Left renal cortex interstitium (tissue), 4 donors: ENCODE measurements at places on chromosomes 7 and 10. TPM values are rescaled to one million over a fixed set of nuclear protein-coding genes. Genes with fewer than 3 reads are reported as not detected.

The HOXA6 gene
- 37.3 TPM for polyA plus RNA-seq

The PHKG1 gene
- polyA plus RNA-seq, result 2.3 TPM

The LRRC27 gene
- polyA plus RNA-seq, result 23.6 TPM

The DGKI gene
- polyA plus RNA-seq, result 1.5 TPM

The ARMH3 gene
- 21.1 TPM for polyA plus RNA-seq

The AMPH gene
- 19.7 TPM for polyA plus RNA-seq

The SPDYE2 gene
- polyA plus RNA-seq, result 8.2 TPM

The NEUROD6 gene
- polyA plus RNA-seq, result 0.06 TPM

The ZNF239 gene
- polyA plus RNA-seq, result 10.6 TPM
